ENCODE measurements at places on chromosomes 2 and 18.

- no peak for DNase-seq
Measured at GRCh38 chr18:59196161-59196725, 23.7 kb upstream of the GRP start.

DNA sequence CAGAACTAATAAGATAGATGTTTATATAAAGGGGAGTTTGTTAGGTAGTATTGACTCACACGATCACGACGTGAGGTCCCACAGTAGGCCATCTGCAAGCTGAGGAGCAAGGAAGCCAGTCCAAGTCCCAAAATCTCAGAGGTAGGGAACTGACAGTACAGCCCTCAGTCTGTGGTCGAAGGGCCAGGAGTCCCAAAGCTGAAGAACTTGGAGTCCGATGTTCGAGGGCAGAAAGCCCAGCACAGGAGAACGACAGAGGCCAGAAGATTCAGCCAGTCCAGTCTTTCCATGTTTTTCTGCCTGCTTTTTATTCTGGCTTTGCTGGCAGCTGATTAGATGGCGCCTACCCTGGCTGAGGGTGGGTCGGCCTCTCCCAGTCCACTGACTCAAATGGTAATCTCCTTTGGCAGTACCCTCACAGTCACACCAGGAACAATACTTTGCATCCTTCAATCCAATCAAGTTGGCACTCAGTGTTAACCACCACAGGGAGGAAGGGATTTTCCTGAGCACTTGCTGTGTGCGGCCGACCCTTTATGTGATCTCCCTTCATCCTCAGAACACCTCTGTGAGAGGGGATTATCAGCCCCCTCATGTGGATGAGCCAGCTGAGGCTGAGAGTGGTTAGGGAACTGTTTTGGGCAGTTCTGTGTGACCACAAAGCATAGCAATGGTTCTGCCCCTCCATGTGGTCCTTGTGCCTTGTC, 78.3 kb downstream of the RNF144A start:
- DNase-seq, result no peak

GRCh38 chr2:236616624-236617023, 47.0 kb downstream of the ACKR3 start:
- DNase-seq, result no peak

GRCh38 chr18:63970809-63971205, 926 bp downstream of the SERPINB8 start:
- no peak for DNase-seq

DNA sequence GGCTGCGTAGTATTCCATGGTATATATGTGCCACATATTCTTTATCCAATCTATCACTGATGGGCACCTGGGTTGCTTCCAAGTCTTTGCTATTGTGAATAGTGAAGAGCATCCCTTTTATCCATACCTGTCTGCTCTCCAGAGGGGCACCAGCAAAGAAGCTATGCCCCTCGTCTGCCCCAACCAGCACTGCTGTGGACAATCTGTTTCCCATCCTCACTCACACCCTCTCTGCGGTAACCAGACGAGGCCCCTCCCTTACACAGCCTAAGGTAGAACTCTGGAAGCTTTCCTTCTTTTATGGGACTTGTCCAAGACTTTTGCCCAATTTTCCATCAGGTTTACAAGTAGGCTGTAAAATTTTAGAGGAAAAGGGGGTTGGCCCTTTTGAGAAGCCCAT, 24.9 kb downstream of the TTR start:
- no peak for DNase-seq

DNA sequence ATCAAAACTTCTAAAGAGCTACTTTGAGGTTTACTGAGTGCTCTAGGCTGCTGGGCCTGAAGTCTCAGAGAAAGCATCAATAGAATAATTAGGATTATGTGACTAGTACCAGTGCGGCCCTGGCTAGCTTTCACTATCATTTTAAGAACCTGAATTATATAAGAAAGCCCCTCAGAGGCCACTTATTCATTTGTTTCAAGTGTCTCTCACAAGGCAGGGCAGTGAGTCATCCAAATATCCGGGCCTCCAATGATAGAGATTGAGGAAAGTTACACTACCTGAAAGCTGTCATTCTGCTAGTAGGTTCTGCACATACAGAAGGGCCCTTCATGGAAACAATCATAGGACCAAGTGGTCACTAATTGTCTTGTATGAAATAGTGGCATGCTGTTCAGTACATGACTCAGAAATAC, 193.1 kb downstream of the L3MBTL4 start:
- DNase-seq, result no peak

DNA sequence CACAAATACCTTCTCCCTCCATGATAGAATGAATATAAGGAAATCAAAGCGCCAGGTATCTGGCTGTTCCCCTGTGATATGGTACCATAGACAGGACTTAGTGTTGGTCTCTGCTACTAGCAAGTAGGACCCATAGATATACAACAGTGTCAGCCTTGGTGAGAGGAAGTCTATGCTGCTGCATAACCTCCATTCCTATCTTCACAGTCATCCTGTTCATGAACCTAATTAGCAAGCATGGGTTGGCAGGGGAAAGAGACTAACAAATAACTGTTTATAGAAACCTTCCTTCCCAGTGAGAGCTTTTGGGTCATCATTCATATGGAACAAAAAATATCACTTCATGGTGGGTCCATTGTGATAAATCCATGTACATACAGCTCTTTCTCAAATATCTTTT, 188.9 kb upstream of the FAM98A start:
- DNase-seq, result no peak
